ENCODE measurements at places on chromosomes 4 and X.

- DNase-seq: no peak
Measured at GRCh38 chr4:86296865-86297264, 63.0 kb downstream of the MAPK10 start.

- no peak for DNase-seq
Measured at GRCh38 chr4:89482251-89482650, 174.7 kb upstream of the GPRIN3 start.

GRCh38 chrX:44898411-44899221, 25.6 kb downstream of the KDM6A start:
- no peak for DNase-seq

DNA sequence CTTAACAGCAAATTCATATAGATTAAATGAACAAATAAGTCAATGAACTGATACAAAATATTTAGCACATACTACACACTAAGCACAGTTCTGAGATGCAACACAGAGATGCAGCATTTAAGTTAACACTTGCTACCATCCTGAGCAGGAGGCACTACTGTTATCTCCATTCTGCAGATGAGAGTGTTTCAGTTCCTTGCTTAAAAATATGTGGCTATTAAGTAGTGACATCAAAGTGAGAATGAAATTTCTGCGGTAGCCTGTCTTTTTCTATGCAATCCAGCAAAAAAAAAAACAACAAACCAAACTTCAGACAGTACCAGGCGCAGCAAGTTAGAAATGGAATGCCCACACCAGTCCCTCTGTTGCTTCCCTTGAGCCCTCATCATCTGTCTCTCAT, 90.8 kb downstream of the SHISA3 start:
- no peak for DNase-seq

GRCh38 chrX:68398291-68398690, 35.0 kb downstream of the OPHN1 start:
- no peak for DNase-seq

DNA sequence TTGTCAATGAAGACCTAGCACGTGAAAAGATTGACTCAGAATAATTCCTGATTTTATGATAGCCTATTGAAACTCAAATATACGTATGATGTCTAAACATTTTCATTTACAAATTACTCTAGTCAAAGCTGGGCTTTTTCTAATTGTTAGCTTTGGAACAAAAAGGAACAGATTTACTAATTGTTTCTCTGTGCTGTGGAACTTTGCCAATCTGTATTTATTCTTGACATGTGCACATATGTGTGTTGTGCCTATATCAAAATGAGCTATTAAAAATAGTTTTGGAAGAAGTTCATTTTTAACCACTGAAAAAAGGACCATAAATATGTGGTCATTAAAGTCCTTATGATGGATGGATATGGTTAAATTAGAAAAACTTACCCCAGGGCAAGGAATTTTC, 85.4 kb upstream of the PACRGL start:
- no peak for DNase-seq

DNA sequence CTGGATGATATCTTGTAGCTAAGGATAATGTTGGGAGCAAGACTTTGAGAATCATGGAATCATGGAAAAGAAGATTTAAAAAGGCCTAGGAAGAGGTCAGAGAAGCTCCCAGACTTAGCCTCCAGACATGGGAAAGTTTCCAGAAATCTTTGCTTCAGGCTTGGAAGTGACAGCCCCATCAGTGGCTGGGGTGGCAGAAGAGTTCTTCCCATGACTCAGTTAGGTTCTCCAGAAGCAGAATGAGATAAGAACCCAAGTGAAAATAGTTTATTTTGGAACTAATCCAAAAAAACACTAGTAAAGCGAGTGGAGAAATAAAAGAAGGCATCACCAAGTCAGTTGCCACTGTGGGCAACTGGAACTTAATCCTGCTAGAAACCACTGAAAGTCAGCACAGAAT, 506.9 kb downstream of the MID1IP1 start:
- DNase-seq: no peak

DNA sequence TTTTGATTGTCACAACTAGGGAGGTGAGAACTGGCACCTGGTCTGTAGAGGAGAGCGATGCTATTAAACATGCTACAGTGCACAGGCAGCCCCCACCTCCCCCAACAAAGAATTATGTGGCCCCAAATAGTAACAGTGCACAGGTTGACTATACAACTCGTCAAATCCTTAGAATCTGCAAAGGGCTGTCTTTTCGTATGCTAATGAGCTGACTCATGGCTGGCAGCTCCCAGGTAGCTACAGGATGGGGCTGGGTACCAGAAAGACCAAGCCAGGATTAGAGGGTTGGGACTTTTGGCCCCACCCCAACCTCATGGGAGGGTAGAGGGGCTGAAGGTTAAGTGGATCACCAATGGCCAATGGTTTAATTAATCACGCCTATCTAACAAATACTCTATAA, 104.7 kb upstream of the SORBS2 start:
- no peak for DNase-seq

DNA sequence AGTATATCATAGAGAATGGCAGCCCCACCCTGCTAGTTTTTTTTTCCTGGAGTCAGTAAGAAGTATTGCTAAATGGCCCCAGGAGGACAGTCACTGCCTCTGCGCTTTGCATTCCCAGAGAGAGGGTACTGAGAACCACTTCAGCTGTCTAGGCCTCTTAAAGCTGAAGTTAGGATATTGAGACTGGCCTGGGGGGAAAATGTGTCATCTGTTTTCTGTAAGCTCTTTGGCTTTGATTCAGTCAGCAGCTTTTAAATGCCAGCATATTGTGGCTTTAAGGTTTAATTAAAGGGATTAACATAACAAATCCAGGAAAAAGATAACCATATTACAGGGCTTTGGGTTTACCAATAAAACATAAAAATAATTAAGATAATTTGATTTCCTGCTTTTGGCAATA, 852.0 kb downstream of the PCDH18 start:
- DNase-seq: no peak

DNA sequence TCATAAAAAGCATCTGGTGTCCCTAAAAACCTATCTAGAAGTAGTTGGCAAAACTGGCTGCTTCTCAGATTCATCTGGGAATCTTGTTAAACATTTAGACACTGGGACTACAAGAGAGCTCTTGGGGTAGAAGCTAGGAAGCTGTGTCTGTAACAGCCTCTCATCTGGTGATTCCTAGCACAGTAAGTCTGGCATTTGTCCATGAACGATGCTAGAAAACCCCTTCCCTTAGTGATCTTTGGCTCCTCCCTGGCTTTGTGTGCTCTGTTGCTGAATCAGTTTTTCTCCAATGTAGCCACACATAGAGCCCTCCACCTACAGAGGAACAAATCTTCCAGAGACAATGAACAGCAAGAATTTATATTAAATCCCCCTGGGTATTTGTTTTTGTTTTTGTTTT, 951.7 kb upstream of the LCORL start:
- no peak for DNase-seq

DNA sequence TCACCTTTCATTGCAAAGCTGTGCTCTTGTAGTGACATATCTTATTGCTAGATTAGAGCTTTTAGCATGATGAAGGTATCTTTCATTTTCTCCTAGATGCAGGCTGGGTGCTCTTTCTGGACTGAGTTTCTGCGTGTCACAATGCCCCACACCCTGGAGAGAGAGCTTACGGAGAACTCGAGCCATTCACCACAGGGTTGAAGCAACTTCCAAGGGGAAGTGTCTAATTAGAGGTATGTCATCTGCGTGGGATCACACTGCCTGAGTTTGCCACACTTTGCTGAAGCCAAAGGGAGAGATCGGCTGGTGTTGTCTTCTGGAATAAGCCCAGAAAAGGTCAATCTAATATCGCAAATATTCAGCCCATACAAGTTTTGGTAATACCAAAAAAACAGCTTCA, 179.3 kb upstream of the MBNL3 start:
- DNase-seq: no peak

DNA sequence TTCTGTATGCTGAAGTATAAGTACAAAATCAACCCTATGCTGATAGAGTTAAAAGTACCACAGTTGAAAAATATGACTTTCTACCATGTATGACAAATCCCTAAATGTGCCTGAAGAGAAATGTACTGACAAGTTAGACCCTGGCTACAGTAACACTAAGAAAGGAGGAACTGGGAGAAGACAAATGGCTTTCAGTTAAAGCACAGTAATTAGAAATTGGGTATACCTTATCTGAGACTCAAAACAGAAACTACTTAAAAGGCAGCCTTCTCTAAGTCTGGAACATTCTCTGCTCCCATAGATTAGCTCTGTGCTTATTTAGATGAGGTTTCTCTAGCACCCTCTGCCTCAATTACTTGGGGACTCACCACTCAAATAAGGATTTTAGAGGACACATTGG, 189.1 kb downstream of the GPC3 start:
- no peak for DNase-seq

GRCh38 chr4:2886161-2886560, 42.5 kb downstream of the ADD1 start:
- DNase-seq: no peak

DNA sequence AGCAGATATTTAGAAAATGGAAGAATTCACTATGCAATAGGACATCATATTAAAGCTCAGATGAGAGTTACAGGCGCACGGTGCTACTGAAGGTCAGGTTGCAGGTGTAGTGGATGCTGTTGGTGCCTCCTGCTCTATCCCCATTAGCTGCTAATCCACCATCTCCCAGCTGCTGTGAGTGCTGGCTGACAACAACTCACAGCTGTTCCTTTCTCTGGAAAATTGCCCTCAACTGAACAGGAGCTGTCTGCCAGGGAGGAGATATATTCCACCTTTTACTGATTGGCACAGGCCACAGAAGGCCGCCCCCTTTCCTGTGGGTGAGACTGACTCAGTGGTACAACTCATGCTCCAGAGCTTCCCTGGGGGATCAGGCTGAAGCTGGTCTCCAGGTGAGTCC, 48.7 kb downstream of the UCHL1 start:
- no peak for DNase-seq

- no peak for DNase-seq
Measured at GRCh38 chr4:64192731-64193412, 216.4 kb downstream of the TECRL start.

GRCh38 chrX:3268829-3269228, 77.6 kb downstream of the MXRA5 start:
- DNase-seq: no peak

DNA sequence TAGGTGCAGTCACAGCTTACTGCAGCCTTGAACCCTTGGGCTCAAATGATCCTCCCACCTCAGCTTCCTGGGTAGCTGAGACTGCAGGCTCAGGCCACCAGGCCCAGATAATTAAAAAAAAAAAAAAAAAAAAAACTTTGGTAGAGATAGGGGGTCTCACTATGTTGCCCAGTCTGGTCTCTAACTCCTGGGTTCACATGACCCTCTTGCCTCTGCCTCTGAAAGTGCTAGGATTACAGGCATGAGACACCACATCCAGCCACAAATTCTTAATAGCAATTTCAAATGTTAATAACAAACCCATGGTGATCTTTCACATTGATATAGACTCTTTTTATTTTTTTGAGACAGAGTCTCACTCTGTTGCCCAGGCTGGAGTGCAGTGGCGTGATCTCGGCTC, 12.3 kb upstream of the FGF5 start:
- no peak for DNase-seq

DNA sequence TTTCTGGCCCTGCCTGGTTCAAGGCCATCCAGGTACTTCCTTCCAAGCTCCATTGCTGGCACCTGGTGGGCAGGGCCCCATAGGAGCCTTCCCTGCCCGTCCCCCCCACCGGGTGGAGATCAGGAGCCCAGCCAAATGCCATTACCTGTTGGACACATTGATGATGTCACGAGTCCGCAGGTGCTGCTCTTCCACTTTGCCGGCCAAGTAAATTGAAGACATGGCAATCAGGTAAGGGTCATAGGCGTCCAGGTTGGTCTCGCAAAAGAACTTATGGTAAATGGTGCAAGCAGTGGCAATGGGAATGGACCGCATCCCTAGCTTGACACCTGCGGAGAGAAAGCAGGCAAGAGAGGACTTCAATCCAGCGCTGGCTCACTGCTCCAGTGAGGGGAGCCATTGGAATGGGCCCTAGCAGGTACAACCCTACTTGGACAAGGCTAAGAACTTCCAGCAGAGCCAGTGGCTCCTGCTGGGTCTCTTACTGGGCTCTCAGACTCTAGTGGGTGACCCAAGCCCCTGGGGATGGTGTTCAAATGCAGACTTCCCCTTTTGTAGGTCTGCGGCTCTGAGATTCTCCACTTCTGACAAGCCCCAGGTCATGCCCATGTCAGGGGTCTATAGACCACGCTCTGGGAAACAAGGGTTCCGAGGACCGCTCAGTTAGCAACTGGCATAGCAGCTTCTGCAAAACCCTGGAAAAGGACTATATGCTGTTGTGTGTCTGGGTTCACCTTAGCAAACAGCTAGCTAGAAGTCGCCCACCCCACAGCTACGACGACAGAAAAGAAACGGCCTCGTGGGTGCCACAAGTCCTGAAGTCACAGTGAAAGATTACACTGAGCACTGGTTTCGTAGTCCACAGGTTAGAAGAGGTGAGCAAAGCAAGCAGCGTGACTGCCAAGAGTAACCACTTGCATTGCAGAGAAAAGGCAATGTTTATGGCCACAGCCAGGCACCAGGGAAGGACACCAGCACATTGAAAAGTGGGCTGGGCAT, 2.8 kb downstream of the CCNQ start:
- DNase-seq: no peak

DNA sequence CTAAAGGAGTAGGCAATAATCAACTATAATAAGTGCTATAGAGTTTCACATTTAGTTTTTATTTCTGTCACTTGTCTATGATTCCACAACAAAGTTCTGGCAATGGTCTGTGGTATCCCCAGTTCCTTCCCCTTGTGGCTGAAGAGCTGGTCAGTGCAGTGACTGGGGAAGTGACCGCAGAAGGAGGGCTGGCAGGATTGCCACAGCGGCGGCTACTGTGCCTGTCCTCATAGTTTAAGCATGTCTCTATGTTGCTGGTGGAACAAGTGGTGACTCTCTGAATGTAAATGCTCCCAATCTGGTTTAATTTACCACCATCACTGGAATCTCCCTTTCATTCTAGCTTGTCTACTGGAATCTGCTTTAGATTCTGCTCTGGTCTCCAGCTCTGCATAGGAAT, 170.6 kb upstream of the GK2 start:
- no peak for DNase-seq

GRCh38 chrX:154732421-154733065, 18.3 kb downstream of the GAB3 start:
- DNase-seq: no peak

- no peak for DNase-seq
Measured at GRCh38 chr4:120348521-120348920, 281.9 kb upstream of the MAD2L1 start.

GRCh38 chr4:81449015-81449414, 22.7 kb downstream of the RASGEF1B start:
- DNase-seq: no peak

GRCh38 chr4:184734758-184735157, 862 bp upstream of the CENPU start:
- no peak for DNase-seq

DNA sequence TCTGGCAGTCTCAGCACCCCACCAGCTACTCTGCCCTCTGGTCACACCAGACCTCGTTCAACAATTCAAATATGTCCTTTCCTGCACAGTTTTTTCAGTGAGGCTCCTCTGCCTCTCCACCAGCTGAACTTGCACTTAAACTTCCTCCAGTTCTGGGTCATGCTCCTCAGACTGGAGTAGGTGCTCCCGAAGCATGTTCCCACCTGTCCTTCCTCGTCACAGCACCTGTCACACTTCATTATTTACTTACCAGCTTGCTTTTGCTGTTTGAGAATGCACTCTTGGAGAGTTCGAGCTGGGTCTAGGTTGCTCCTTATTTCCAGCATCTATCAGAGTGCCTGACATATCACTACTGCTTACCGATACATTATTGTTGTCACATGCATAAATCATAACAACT, 144.8 kb upstream of the TTC29 start:
- no peak for DNase-seq
